ENCODE measurements at places on chromosomes 5 and 9.
A peak's percentile ranks its signal among the peaks of the same experiment; 100 is the strongest.

DNA sequence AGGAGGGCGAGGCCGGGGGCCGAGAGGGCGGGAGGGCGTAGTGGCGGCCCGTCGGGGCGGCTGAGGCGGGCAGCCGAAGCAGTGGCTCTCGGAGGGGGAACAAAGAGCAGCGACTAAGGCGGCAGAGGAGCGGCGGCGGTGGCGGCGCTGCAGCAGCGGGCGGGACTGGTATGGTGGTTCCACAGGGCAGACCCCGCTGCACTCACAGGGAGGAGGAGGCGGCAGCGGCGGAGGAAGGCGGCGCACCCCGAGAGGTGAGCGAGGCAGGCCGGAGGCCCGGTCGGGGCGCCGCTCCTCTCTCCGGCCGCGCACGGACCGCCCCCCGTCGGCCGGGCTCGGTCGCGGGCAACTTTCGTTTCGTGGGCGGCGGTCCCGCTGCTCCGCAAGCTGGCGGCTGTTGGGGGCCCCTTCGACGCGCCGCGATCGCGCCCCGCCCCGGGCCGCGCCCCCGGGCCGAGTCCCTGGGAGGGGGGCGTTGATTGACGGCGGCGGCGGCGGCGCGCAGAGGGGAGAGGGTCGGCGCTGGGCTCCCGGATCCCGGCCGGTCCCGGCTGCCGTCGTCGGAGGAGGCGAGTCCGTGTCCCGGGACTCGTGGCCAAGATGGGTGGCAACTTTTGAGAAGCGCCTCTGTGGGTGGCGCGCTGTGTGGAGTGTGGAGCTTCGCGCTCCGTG, 467 bp downstream of the CNOT6 start:
- DNase-seq: no peak

DNA sequence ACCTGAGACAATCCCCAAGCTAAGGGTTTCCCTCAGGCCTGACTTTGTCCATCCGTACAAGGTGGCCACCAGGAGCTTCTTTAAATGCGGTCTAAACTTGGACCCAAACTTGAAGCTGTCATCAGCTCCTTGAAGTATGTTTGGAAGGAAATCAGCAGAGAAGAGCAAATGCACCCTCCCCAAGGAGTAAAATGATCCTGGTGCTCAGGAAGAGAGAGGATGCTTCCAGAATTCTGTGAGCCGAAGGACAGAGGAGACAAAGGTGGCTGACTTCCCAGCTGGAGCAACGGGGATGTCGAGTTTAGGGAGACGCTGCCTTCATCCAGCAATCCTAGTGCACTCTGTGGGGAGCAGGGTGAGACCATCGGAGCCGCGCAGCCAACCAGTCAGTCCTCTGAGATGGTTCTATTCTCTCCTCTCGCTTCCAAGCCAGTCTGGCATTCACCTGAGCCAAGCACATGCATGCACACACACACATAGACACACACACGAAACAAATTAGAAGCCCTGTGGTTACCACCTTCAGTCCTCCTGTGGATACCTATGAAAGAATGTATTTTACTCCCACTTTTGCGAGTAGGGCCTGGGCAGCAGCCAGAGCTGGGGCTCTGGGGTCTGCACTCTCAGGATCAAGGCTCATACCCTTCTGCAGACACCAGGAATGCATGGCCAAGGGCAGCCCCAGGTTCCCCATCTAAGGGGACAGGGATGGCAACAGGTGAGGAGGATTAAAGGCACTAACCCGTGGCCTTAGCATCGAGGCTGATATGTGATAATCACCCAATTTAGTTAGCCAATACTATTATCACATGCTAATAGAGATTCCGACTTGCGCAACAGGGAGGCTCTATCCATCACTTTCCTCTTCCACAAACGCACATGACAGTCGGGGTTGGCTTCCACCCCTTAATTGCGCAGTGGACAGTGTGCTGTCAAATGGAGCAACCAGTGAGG, 75.8 kb downstream of the GTF3C4 start:
- no peak for DNase-seq

DNA sequence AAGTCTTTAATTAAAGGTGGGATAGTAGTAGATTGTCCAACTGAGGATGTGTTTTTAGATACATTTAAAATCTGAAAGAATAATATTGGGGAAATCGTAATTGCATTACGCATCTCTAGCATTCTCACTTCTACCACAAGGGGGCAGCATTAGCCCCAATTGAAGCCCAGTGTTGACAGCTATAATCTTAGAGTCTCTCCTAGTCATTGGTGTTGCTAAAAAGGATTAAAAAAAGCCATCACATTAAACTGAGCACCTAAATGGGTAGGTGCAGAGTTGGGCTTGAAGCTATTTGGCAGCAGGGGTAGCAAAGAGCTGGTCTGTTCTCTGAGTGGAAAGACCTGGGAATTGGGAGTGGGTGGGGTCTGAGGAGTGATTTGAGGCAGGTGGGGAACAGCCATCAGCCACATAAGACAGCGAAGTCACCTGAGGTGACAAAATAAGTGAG, 177.2 kb downstream of the OSTF1 start:
- DNase-seq: peak; percentile 40

DNA sequence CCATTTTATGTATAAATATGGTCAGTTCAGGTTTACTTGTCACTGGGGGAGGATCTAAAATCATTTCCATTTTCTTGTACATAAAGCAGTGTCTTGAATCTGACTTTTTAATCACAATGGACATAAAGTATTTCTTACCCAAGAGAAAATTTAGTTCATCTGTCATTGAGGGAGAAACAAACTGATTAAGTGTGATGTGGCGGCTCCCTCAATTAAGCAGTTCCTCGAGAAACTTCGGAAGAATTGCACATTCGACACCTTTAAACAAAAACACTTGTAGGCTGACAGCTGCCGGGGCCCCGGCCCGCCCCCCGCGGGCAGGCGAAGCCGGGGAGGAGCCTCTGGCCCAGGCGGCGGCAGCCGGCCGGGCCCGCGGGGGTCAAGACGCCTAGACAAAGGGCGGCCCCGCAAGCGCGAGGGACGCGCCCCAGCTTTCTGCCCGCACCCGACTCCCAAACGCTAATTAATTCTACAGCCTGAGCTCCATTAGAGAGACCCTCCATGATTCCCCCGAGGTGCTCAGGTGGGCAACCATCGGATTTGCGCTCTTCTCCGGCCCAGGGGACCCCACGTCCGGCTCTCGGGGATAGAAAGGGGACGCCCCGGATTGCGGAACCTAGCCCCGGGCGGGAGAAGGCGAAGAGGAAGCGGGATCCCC, 750 bp downstream of the TRIM36 start:
- DNase-seq: no peak

DNA sequence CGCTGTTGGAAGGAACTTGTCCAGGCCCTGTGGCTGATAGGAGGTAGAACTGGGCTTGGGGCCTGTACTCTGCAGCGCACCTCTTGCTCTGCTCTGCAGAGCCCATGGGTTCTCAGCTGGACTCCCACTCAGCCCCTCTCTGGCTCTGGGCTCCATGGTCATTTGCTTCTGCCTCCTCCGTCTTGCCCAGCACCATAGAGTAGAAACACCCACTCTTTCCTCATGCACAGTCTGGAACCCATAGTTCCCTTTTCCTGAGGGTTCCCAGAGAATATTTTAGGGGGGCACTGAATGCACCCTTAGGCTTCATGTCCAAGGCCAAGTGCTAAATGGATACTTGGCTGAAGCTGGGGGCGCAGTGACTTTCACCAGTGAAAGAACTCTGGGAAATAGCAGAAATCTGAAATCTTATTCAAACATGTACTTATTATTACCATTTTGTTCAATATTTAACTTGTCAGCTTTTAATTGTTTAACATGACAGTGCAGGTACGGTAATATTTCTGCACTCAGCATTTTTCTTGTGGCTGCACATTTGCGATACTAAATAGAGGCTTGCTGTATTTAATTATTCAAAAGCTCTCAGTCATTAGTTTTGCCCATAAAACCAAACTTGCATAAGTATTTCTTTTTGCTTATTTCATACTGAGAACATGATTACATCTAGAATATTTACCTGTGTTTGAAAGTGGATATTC, 31.5 kb downstream of the GALNT12 start:
- DNase-seq: no peak

DNA sequence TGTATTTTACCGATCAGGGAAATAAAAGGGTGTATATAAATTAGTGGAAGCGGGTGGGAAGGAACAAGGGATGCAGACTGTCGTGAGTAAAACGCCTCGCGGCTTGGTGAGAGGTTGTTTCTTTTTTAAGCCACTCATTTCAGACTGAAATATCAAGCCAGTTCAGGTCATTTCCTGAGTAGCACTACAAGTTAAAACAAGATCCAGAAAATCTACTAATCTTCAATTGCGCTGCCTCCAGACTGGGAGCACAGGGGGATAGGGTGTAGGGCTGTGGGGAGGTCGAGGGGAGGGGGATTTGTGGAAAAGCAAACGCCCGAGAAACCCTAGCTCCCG, 140.8 kb downstream of the TSSK1B start:
- DNase-seq: peak; percentile 12

GRCh38 chr5:160605266-160605665, 183.6 kb downstream of the PTTG1 start:
- no peak for DNase-seq

GRCh38 chr5:61866930-61867329, 439.1 kb upstream of the KIF2A start:
- no peak for DNase-seq

Data from stimulated activated naive CD8-positive, alpha-beta T cell treated with anti-CD3 and anti-CD28 coated beads, Interleukin-15, amount 100 ng/mL, for 72 hours (primary cell).